ENCODE measurements at places on chromosomes 5 and 9.

- DNase-seq = no peak
These were observed 21.3 kb downstream of the HTR4 start for GRCh38 chr5:148633067-148633377.

DNA sequence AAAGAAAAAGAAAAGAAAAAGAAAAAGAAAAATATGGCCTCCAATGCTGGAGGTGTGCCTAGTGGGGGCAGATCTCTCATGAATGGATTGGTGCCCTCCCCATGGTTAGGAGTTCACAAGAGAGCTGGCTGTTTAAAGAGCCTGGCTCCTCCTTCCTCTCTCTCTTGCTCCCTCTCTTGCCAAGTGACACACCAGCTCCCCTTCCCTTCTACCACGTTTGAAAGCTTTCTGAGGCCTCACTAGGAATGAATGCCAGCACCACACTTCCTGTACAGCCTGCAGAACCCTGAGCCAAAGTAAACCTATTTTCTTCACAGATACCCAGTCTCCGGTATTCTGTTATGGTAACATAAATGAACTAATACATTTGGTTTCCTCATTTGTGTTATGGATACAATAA lies 14.4 kb upstream of the GALNT10 start:
- no peak for DNase-seq

DNA sequence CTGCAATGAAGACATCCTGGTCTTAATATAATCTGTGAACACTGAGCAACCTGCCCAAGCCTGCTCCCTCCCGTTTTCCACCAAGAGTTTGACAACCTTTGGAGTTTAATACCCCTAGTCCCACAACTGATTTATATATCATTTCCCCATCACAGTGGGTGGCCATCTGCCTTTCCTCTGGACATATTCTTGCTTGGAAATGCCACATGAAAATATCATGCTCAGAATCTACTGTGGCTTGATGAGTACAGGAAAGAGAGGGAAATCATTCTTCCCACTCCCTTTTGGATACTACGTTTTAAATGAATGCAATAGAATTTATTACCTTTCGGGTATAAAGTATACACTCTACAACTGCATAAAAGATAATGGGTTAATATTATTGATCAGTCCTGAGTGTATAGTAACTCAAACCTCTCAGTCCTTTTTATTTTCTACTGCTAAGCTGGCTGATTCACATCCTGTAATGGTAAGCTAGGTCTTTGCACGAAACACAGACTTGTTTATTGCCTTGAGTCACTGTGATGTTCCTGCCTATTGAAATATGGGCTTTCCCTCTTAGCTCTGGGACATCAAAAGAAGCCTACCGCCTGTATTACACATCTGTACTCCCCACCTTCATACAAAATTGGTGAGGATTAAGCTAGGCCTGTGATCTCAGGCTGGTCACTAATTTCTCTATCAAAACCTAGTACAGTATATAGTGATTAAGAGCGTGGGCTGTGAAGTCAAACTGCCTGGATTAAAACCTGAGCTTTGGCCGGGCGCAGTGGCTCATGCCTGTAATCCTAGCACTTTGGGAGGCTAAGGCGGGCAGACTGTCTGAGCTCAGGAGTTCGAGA lies 67.6 kb upstream of the NR5A1 start:
- no peak for DNase-seq

DNA sequence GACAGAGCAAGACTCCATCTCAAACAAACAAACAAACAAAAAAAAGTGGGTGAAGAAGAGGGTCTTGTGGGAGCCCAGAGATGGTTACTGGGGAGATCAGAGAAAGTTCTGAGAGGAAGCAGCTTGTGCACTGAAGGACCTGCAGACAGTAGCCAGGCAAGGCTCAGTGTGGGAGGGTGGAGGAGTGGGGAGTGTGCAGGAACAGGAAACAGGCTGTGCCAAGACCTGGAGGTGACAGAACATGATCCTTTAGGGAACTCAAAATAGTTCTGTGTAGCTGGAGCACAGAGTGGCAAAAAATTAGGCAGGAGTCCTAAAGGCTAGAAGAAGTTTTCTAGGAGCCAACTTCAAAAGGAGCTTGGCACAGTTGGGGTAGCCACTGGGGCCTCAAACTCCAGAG lies 19.2 kb upstream of the NANS start:
- DNase-seq = no peak

- no peak for DNase-seq
These were observed 42.4 kb downstream of the ALDH7A1 start for GRCh38 chr5:126552614-126553013.

GRCh38 chr9:79057576-79057975 lies 514.2 kb upstream of the TLE4 start:
- no peak for DNase-seq

DNA sequence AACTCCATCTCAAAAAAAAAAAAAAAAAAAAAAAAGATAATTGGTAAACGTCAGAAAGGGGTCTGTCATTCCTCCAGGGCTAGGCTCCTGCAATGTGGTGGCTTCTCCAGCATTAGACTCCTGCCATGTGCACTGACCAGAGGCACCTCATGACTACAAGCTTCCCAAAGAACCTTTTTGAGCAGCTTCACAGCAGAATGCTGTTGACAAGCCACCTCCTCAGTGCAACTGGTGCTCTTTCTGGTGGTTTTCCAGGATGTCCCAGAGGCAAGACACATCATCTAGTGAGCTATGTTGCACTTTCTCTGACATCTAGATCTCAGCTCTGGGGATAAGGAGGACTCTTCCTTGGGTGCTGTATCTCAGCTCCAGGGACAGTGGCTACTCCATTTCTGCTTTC lies 11.6 kb downstream of the RPL37 start:
- DNase-seq = no peak

- no peak for DNase-seq
These were observed 1360.1 kb upstream of the CDH6 start for GRCh38 chr5:29833394-29833793.

DNA sequence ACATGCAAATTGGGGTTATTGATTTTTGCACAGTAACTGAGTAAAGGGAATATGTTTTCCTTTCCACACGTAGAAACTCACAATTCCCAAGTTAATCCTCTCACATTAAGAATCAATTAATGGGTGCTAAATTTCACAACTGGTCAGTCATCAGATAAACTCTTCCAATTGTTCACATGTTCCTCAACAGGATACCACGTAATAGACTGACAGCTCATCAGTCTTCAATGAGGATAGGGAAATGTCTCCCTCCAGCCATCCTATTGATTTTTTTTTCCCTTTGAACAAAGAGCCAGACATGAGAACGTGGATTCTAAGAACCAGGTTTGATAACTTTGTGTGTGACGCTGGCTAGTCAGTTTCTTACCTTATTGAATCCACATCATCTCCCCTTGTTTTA lies 768 bp upstream of the CER1 start:
- DNase-seq = no peak

DNA sequence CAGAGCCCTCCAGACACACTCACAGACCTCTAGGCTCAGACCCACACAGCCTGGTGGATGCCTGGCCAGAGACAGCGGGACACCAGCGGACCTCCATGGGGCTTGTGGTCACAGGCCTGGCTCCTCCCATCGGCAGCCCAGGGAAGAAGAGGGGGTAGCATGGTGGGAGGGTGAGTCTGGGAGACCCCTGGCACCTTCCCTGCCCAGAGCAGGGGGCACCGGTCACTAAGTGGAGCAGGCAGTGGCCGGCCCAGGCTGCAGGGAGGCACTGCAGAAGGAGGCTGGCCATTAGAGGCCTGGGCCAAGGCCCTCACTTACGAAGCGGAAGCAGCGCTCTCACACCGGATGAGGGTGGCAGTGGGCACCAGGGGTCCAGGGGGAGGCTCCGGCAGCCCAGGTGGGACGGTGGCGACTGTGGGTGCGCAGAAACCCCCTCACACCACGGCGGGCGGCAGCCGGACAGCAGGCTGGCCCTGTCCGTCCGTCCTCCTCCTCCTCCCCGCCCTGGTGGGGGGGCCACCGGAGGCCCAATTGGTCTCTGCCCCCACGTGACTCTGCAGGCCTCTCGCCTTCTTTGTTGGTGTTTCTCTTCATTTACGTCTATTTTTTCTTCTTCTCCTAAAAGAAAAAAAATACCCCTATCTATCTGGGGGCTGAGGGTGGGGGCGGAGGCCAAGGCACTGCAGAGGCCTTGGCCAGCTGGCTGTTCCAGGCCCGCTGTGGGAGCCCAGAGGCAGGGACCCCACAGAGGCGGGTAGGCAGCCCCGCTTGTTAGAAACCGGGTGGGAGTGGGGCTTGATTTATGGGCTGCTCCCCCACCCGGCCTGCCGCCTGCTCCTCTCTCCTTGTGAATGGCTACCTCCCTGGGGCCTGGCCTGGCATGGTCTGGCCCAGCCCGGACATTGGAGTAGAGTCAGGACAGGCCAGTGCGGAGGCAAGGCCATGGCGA lies at the start of gene NR5A1:
NR5A1 (minus strand) TSS at position 469 of the 949 bp plus-strand sequence. CDS start 4,004 bp downstream, outside the sequence.
- no peak for DNase-seq

DNA sequence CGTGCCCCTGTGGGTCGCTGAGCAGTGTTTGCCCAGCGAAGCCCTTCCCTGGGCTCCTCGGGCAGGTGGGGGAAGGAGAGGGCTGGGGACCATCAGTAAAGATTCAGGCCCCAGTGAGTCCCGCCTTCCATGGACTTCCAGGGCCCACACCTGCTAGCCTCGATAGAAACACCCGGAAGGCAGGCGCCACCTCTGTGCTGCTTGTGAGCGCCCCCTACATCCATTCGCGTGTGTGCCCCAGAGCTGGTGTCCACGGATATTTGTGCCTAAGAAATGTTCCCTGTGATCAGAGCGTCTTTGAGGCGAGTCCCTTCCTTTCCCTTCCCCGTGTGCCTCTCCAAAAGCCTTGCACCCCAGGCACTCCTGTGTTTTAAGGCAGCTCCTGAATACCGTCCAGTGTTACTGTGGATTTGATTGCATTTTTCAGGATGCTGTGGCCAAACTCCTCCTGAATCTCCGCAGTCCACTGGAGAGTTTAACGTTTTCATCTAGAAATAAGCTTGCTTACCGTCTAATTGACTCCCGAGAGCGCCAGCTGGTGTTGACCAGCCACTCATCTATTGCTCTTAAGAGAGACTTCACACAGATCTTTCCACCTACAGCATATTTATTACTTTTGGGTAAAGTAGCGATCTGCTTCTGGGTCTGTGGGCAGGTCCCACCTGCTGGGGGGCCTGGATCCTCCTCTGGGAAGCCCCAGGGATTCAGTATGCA lies 101.4 kb downstream of the COL5A1 start:
- DNase-seq = no peak

GRCh38 chr9:27131731-27132130 lies 22.7 kb downstream of the TEK start:
- DNase-seq = no peak

- no peak for DNase-seq
These were observed 18.1 kb downstream of the MED27 start for GRCh38 chr9:132061526-132061925.

DNA sequence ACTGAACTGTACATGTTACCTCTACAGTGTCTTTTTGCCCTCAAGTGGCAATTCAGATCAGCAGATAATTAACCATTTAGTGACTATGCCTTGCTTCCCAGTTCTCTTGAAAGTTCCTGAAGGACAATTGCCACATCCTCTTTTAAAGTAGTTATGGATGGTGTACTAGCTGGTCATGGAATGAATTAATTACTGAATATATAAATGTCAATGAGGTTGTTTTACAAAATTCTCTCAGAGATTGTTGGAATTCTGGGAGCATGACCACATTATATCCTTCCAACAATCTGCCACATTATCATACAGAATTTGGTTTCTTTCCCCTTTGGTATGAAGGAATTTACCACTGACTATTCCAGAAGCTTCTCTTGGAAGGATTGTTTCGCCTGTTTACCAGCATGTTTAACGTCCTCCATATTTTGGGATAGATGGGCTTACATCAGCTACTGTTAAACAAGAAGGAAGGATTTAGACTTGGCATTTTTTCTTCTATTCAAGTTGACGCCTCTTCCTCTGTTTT lies 176.4 kb downstream of the CD180 start:
- no peak for DNase-seq

Data from stimulated activated CD8-positive, alpha-beta memory T cell treated with anti-CD3 and anti-CD28 coated beads, Interleukin-15, amount 100 ng/mL, for 4 hours (primary cell).